ENCODE measurements at places on chromosomes 5 and 9.

DNA sequence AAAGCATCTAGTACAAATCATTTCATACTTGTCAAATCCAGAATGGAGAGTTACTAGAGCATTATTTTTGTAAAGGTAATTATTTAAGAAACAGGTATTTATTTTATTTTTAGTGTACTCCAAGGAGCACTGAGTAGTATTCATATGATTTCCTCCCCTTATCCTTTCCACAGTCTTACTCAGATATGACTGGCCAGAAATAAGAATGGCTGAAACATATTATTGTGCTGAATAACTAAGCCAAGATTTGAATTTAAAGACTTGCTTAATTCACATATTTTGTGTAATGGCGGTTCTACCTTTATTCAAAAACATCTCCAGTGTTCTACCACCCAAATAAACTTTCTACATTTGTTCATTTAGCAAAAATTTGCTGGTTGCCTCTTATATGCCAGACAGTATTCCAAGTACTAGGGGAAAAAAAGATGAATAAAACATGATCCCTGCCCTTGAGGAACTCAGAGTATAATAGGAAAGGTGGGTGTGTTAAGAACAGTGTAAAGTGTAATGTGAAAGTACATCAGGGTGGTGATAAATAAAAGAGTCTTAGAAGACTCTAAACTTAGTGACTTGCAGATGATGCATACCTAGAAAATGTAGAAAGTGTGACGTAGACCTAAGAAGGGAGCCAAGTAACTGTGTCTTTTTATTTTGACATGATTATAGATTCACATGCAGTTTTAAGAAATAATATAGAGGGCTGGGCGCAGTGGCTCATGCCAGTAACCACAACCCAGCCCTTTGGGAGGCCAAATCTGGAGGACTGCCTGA lies 110.4 kb upstream of the GRHPR start:
- no peak for DNase-seq

- no peak for DNase-seq
Observed at GRCh38 chr5:624951-625230, 12.8 kb downstream of the CEP72 start.

GRCh38 chr9:106717686-106718085 lies 145.3 kb upstream of the ZNF462 start:
- DNase-seq = no peak

DNA sequence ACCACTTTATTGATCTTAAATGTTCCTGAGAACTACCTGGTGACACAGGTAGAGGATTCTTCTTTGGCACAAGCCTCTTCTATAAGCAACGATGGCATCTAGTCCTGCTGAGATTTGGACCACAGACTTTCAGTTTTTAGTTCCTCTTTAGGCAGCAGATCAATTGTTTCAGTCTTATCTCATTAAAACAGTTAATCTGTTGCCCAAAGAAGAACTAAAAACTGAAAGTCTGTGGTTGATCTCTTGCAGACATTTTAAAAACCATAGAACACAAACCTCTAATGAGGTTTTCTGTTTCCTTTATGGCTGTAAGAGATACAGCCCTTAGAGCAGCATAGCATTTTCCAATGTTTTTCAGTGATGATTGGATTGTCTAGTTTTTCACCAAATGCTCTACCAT lies 480.9 kb downstream of the MTRR start:
- DNase-seq = no peak

GRCh38 chr5:68421485-68422220 lies 206.1 kb downstream of the PIK3R1 start:
- DNase-seq = no peak

- no peak for DNase-seq
Observed at GRCh38 chr5:97019435-97020117, 83.7 kb downstream of the LNPEP start.

- DNase-seq = no peak
Observed at GRCh38 chr5:27015758-27016157, 22.6 kb downstream of the CDH9 start.

- DNase-seq = no peak
Observed at GRCh38 chr5:157485811-157486210, 25.8 kb downstream of the NIPAL4 start.

GRCh38 chr5:33997331-33997983 lies 10.4 kb downstream of the AMACR start:
- no peak for DNase-seq

DNA sequence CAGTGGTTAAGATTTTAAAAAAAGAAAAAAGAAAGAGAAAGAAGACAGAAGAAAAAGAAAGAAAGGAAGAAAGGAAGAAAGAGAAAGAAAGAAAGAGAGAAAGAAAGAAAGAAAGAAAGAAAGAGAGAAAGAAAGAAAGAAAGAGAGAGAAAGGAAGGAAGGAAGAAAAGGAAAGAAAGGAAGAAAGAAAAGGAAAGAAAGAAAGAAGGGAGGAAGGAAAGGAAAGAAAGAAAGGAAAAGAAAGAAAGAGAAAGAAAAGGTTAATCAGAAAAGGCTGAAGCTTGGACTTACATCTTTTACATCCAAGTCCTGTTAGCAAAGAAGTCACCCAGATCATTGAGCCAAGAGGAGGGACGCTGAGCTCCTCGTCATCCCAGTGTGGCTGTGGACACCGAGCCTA lies 70.0 kb downstream of the IRX2 start:
- DNase-seq = no peak

DNA sequence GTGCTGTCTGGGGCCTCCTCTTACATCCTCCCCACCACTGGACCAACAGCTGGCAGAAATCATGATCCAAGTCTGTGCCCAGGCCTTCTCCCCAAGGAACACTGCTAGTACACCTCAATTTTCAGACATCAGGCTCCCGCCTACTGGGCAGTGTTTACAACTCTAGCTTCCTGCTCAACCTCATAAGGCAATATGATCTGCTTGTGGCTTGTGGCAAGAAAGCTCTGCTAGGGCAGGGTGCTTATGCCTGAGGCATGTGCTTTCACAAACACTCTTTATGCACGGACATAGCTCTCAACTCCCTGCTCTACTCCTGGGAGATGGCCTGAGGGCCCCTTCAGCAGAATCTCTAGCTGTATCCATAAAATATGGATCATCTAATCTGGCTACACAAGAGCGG lies 32.5 kb downstream of the SH3TC2 start:
- no peak for DNase-seq

- DNase-seq = no peak
Observed at GRCh38 chr5:953535-954449, 54.8 kb upstream of the NKD2 start.

DNA sequence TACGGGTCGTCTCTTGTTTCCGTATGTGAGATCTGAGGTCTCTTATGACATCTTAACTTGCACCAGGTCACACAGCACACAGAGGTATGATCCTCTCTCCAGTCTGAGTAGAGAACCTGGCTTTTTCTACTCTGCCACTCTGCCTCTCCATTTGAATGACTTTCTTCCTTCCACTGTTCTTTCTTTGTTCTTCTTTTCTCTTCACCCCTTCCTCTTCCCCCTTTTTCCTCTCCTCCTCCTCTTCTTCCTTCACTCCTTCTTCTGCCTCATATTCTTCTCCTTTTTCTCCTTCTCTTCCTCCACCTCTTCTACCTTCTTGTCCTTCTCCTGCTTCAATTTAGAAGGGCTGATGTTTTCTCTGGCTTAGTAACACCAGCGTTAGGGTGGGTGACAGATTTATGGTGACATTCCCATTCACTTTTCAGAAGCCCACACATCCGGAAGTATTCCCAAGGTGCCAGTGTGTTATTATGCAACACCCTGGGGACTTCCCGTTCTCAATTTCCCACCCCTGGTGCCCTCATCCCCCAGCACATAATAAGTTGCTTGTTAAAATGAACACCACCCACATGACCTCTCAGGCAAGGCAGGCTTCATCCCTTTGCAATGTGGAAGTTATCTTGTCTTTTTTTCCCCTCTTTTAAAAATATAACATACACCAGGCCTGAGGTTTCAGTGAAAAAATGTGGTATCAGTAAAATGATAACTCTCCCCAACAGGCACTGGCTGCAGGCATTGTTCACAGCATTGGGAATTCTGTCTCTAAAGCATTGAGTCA lies 122.0 kb downstream of the PAPPA start:
- no peak for DNase-seq

GRCh38 chr9:87766697-87767096 lies 40.8 kb downstream of the CTSL start:
- DNase-seq = no peak

DNA sequence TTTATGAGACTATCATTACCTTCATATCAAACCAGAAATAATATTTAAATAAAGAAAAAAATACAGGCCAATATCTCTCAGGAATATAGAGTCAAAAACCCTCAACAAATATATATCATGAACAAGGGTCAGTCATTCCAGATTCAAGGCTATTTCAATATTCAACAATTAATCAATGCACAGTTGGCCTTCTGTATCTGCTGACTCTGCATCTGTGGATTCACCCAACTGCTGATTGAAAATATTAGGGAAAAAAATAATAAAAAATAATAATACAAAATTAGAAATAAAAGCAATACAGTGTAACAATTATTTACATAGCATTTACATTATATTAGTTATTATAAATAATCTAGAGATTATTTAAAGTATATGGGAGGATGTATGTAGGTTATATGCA lies 1114.0 kb downstream of the CDH12 start:
- DNase-seq = no peak

DNA sequence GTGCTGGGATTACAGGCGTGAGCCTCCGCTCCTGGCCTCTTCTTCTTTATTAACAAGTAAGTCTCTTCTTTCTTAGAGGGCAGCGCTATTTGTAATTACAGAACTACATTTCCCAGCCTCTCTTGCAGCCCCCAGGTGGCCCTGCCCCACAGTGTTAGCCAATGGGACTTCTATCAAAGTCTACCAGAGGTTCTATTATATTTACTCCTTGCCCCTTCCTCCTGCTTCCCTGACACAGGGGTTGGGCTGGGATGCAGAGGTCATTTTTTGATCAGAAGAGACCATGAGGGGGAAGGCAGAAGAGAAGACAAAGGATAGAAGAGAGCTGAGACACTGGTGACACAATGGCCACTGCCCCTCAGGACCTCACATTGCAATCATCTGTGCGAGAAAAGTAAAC lies 224.2 kb downstream of the SYK start:
- no peak for DNase-seq

DNA sequence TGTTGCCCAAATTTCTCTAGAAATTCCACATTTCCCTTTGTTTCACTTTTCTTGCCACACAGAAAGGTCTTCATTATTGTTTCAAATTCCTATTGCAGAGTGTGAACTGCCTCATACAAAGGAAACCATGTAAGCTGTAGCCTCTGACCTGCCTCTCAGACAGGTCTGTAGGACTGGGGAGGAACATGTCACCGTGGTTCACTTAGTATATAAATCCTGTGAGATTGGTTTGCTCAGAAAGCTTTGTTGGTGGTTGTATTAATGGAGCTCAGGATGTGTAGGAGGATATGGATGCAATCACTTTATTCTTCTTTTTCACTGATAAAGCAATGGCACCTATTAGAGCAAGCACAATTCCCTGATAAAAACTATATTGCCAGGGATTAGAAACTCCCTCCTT lies 4.2 kb downstream of the SGCD start:
- DNase-seq = no peak

DNA sequence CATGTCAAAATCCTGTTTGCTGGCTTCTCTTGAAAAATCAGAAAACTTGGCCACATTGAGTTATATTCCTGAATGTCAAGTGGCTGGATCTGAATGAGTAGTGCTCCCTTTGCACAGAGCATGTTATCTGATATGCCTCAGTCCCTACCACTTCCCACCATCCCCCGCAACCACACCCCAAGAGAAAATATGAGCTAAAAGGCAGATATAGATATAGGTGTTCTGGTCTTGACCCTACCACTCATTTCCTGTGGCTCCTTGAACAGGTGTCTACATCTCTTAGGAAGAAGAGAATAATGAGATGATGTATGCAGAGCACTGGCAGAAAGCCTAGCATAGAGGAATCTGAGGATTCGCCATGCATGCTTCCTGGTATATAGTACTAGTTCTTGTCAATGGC lies 6.6 kb upstream of the CYSTM1 start:
- no peak for DNase-seq

- peak; percentile 19 for DNase-seq
Observed at GRCh38 chr9:131578731-131579504, 33.6 kb downstream of the PRRT1B start.
